ENCODE measurements at places on chromosomes 3 and 15. TPM values are rescaled to one million over a fixed set of nuclear protein-coding genes. Genes with fewer than 3 reads are reported as not detected.

The SLC49A4 gene
- total RNA-seq, result 16.6 TPM

DNA sequence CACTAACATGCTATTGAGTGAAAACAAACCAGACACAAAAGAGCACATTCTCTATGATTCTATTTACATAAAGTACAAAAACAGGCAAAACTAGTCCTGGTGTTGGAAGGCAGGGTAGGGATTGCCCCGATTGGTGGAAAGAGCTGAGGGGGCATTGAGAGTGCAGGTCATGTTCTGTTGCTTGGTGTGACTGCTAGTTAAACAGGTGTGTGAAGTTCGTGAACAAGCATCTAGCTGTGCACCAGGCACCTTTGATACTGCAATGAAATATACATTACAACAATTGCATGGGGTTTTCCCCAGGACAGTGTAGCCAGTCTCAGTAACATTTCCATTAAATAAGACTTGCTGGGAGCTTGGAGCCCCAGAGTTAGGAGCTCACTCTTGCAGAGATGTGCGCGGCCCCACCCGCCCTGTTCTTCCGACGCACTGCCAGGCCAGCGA is 26.3 kb upstream of the THRB start:
- DNase-seq, result no peak

- DNase-seq, result no peak
Measured at GRCh38 chr3:186512570-186513302, 31.4 kb downstream of the CRYGS start.

The FANCD2OS gene
- not detected for total RNA-seq

The PDZRN3 gene
- total RNA-seq, result 12.2 TPM

The ATP8B4 gene
- 0.18 TPM for total RNA-seq

Measured in neural crest cell (in vitro differentiated cells).